Stomach (tissue), 19 donors: ENCODE measurements at places on chromosomes 1 and 21. TPM values are rescaled to one million over a fixed set of nuclear protein-coding genes. Genes with fewer than 3 reads are reported as not detected.

NUP210L gene
- total RNA-seq, result not detected

- no peak for DNase-seq
Observed at GRCh38 chr1:161781995-161782394, 15.9 kb downstream of the ATF6 start.

DNA sequence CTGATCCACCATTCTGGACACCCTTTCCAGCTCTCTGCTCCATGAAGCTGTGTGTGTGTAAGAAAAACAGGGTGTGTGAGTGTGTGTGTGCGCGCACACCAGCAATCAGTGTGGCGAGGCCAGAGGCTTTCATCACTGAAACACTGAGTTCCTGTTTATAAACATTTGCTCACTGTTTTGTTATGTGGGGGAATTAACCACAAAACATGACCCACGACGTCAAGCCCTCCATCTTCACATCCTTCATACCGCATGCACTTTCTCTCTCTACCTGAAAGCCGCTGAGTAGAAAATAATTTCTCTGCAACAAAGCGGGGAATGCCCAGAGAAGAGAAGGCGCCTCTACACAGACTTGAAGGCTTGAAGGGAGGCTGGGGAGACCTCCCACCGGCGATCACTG lies 148.9 kb upstream of the IRF2BP2 start:
- DNase-seq, result peak; percentile 71

DNA sequence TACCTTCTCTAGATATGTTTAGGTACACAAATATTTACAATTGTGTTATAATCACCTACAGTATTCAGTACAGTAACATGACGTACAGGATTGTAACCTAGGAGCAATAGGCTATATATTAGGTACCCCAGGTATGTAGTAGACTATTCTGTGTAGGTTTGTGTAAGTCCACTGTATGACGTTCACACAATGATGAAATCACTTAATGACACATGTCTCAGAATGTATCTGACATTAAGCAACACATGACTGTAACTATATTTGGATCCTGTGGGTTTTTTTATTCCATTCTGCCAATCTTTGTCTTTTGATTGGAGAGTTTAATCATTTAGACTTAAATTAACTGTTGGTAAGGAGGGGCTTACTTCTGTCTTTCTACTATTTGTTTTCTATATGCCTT lies 52.1 kb downstream of the STYXL2 start:
- no peak for DNase-seq

DNA sequence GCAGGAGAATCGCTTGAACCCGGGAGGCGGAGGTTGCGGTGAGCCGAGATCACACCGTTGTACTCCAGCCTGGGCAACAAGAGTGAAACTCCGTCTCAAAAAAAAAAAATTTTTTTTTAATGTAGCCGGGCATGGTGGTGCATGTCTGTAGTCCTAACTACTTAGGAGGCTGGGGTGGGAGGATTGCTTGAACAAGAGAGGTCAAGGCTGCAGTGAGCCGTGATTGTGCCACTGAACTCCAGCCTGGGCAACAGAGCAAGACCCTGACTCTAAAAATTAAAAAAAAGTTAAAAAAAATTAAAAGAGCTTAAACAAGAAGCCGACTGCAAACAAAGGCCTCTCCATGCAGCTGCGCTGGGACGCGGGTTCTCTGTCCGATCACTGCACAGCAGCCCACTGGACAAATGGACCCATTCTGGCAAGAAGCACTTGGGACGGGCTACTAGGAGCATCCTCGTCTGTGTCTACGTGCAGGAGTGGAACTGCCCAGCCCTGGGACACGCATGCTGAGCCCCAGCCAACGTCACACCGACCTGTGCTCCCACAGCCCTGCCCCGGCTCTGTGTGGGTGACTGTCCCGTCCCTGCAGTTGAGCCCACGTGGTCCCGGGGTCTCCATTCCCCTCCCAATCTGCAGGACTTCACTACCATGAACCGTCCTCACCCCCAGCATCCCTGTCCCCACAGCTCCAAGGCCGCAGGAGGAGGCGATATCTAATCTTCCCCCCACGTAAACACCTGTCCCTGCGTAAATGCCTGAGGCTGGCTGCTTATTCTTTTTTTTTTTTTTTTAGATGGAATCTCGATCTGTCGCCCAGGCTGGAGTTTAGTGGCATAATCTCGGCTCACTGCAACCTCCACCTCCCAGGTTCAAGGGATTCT lies 12.3 kb downstream of the SLC35E2B start:
- DNase-seq, result no peak
